H1 (cell line): ENCODE measurements at places on chromosomes 2 and 18. TPM values are rescaled to one million over a fixed set of nuclear protein-coding genes. Genes with fewer than 3 reads are reported as not detected.
A peak's percentile ranks its signal among the peaks of the same experiment; 100 is the strongest.

DNA sequence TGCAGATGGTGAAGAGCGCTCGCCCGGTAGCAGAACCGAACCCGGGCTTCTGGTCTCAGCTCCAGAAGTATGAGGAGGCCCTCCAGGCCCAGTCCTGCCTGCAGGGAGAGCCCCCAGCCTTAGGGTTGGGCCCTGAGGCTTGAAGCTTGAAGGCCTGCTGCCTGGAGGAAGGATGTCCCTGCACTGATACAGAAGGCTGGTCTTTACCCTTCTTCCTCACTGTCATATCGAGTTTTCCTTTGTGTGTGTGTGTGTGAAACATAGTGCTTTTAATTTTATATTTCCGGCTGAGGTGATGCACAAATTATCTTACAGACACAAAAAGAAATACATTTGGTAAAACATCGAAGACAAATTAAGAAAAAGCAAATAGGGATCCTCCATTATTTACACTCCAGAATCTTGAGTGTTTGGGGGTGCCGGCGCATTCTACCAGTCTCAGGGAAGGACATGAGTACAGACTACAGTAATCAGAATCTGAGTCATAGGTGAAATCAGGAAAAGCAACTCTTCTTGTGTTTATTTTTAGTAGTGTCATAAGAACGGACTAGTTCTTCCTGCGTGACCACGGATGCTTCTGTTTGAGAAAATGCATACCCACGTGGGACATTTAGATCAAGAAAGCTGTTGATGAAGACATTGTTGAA, 1.3 kb downstream of the DUSP28 start:
- no peak for DNase-seq

DNA sequence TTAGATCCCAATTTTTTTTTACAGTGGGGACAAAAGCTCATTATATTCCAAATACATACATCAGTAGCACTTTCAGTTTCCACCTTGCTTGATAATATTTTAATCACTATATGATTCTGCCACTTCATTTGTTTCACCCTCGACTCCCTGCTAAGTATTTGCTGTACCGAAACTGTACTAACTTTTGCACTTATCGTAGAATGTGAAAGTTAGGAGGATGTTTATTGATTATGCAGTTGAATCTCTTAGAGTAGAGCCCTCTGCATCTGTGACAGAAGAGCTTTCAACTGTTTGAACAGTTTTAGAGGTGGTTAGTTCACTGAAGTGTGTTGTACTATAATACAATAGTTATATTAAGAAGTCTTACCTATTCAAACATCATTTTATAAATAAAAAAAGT, 20.8 kb downstream of the NCOA1 start:
- DNase-seq: no peak

- peak; percentile 17 for DNase-seq
Measured at GRCh38 chr2:44462934-44463849, 101.4 kb downstream of the CAMKMT start.

DNA sequence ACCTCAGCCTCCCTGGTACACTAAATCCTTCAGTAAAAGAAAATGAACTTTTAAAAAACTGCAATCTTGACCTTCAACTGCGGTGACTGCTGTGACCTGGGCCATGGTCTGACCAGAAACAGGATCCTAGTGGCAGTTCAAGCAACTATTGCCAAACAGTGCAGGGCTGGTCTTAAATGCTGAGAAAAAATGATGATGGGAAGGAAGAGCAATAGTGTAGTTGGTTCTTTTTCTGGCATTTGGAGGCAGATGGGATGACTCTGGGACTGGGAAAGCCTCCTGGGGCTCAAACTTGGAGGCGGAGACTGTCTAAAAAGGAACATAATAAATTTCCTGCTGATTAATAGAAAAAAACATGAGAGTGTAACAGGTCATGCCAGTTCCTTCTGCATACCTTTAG, 45.4 kb downstream of the CHN1 start:
- DNase-seq: no peak

GRCh38 chr2:16179701-16180416, 239.5 kb downstream of the MYCN start:
- DNase-seq: no peak

DNA sequence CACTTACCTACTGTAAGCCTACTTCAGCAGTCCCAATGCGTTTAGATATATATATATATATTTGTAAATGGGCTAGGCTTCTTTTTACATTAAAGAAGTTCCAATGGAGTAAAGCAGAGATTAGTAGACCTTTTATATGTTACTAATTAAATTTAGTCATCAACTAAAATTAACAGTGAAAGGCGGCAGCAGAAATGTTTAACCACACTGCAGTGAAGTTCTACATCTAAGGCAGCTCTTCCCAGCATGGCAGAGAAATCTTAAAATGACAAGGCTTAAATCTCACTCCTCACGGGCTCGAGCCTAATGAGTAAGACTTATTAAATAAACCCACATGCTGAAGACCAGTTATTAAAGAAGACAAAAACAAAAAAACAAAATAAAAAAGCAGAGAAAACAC, 19.1 kb upstream of the KANSL1L start:
- DNase-seq: no peak

GRCh38 chr2:105325389-105325963, 4.1 kb downstream of the TGFBRAP1 start:
- no peak for DNase-seq

GRCh38 chr2:111896024-111896423, 2.4 kb upstream of the MERTK start:
- DNase-seq: no peak

- no peak for DNase-seq
Measured at GRCh38 chr2:127612111-127612822, 33.7 kb upstream of the GPR17 start.

GRCh38 chr2:50133766-50134165, 898.2 kb downstream of the NRXN1 start:
- no peak for DNase-seq

DNA sequence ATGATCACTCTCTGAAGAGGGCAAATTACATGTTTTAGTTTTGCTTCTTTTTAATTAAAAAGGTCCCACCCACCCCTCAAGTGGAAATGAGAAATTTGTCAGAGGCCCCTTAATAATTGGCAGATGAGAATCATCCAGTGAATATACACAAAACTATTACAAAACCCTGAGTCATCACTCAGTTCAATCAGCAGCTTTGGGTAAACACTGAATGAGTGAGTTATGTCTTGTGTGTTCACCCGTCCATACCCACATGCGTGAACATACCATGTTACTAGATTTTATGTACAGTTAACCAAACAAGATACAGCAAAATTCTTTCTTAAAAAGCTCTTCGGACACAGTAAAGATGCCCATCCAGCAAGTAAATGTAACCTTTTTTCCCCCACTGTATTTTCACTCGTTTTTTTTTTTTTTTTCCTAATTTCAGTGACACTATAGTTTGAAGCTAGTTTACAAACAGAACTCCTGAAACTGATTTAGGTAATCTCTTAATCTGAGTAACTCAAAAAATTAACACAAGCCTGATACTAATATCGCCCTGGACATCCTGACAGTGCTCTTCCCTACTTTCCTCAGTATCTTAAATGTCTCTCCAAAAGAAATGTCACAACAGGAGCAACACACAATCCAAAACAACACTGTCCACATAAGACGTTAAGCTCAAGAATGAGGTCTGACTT, 1.4 kb downstream of the PSME4 start:
- DNase-seq: no peak

DNA sequence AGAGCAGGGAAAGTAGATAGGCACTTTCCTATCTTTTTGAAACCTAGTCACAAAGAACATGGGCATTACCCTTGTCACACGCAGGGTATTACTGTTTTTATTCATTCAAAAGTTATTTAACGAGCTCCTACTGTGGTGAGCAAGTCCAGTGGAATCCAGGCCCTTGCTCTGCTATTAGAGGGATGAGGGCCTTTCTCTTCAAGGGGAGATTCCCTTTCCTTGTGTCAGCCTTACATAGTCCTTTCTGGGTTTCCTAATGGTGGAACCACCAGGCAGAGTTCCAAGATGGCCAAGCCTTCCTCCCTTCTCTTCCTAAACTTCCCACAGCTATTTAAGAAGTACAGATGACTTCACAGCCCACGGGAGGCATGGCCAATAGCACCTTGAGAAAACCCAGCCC, 64.6 kb downstream of the SPTBN1 start:
- no peak for DNase-seq

Gene EIF2B4
- 63.2 and 66.0 TPM in 2 replicates for total RNA-seq

Gene DSG1
- total RNA-seq: 0.06 TPM in 1 of 2 replicates, not detected in the other

Gene TMEM198
- 10.2 and 11.0 TPM in 2 replicates for total RNA-seq

Gene CD8A
- total RNA-seq: 0.39 and 0.48 TPM in 2 replicates

Gene MYO7B
- not detected in 2 replicates for total RNA-seq
